NCI-H1417 treated with DMSO at 0.1 percent for 48 hours (cell line): ENCODE measurements at places on chromosomes 6 and 20.

DNA sequence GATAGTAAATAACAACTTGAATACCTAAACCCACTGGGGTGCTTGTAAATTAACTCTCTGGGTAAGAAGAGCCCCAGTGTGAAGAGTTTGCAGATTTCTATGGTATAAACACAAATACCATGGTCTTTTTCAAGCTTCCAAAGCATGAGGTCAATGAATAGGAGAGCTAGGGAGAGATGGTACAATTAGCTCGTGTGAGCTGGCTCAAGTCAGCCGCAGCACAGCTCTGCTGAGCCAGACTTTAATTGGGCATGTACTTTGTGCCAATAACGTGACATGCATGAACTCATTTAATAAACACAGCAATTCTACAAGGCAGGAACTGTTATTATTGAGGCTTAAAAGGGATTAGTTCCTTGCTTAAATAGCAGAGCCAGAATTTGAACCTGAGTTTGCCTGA is 684.2 kb downstream of the KIF16B start:
- DNase-seq: no peak

- no peak for DNase-seq
These were observed 10.3 kb upstream of the CAPN11 start for GRCh38 chr6:44148306-44148705.

GRCh38 chr6:42118162-42119001 is 24.0 kb downstream of the C6orf132 start:
- no peak for DNase-seq

GRCh38 chr20:5729348-5729747 is 20.9 kb upstream of the SHLD1 start:
- no peak for DNase-seq

DNA sequence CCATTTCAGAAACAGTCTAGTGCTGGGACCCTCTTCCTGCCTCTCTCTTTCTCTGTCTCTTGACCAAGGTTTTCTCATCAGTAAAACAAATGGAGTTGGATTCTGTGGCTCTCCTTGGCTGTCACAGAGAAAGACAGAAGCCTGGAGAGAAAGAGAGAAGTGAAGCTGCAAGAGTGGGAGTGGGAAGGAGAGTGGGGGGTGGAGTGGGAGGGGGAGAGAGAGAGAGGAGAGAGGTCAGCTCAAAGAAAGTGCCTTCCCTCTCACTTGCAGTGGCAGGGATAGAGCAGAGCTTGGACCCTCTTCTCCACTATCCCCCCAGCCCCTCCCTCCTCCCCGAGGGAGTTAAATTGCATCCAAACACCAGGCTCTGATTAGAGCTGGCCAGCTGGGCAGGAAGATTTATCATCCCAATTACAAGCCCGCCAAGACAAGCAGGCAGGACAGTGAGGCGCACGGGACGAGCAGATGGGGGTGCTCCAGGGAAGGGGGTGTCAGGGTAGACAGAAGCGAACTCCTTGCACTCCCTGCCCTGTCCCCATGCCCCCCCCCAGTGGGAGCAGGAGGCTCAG is 74.3 kb downstream of the CD40 start:
- no peak for DNase-seq

GRCh38 chr20:51010043-51010365 is 12.9 kb downstream of the KCNG1 start:
- DNase-seq: no peak

- no peak for DNase-seq
These were observed 1.4 kb upstream of the HIVEP1 start for GRCh38 chr6:12010635-12011275.

DNA sequence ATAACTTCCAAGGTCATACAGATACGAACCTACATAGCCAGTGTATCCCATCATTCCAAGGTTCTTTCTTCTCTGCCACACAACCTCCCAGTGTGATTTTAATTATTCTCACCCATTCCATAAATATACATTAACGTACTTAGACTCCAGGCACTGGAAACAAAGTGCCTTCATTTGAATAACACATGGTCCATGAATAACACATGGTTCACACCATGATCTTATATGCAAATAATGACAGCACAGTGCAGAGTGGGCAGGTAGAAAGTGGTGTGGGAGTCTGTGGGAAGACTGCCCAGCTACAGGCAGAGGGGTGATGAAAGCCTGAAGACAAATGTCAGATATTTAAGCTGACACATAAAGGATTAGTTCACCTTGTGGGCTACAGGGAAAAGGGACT is 425.2 kb downstream of the HACE1 start:
- no peak for DNase-seq

DNA sequence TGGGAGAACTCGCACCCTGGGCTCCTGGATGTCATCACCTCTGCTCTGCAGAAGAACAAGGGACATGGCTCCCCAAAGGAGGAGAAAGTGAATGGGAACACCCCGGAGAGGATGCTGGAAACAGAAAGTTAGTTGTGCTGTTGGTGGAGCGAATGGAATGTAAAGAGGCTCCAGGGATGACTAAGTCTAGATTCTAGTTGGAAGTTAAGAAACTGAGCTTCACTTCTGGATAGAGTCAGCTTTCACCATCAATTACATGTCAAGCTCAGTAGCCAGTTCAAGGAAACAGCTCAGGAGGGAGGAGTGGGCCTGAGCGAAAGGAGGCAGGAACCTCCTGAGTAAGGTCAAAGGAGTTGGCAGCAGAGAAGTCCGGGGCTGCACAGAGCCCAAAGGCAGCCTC is 132.1 kb upstream of the ARID1B start:
- DNase-seq: no peak

- DNase-seq: no peak
These were observed 13.9 kb upstream of the OCSTAMP start for GRCh38 chr20:46564241-46564957.

DNA sequence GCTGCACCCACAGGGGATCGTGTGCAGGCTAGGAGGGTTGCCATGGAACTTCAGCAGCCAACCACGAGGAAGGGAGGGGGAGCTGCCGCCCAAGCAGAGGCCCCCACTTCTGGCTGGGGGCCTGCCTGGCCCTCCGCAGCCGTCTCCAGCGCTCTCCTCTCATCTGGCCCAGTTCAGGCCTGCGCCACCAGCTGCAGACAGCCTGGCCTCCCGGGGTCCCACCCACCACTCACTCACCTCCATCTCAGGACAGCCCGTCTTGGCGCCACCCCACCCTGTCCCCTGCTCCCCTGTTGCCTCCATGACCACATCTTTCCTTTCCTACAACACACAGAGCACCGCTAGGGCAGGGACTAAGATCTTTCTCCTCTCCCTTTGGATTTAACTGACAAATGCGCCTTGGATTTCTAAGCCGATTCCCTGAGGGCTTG is 98.7 kb downstream of the ANKRD60 start:
- DNase-seq: no peak

- no peak for DNase-seq
These were observed 98.3 kb downstream of the SLC22A23 start for GRCh38 chr6:3358413-3359100.

DNA sequence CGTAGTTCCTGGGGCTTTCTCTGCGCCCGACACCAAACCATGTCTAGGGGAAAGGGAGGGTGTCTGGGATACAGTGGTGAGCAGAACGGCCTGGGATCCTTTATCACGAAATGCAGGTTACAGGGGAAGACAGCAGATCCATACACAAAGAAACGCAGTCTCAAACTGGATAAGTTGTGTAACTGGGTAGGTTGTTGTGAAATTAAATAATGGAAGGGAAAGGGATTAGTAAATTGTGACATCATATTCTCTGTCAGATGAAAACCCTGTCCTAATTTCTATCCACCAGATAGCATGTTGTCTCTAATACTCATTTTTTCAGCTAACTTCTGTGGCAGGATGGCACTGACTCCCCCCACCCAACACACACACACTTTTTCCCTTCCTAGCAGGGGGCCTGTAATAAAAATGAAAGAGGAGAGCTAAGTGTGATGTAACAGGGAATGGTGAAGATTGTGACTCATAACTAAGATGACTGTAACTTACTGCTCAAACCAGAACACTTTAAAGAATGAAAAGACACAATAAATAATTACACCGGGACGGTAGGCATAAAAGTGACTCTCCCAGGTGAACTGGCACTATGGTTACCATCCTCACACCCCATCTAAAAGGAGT is 769 bp upstream of the TRPC4AP start:
- DNase-seq: no peak

GRCh38 chr6:148831531-148831930 is 84.7 kb downstream of the UST start:
- DNase-seq: no peak

GRCh38 chr6:42378536-42378935 is 73.2 kb downstream of the TRERF1 start:
- DNase-seq: no peak

DNA sequence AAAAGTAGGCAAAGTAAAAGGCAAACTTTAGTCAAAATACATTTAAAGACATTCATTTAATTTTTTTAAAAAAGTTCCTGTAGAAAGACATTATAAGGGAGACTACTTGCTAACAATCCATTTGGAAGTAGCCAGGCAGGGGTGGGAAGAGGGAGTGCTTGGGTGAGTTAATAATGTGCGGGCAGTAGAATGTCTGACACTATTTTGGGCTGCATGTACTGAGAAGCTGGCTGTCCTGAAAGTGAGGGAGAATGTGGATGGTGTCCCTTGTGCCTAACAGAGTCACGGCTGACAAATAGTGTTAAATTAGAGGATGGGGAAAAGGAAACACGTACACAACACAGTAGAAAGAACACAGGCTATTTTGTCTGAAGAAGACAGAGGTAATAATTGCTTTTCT is 142.5 kb downstream of the LCA5 start:
- no peak for DNase-seq

- DNase-seq: no peak
These were observed 449.7 kb downstream of the CDC5L start for GRCh38 chr6:44837255-44837654.

DNA sequence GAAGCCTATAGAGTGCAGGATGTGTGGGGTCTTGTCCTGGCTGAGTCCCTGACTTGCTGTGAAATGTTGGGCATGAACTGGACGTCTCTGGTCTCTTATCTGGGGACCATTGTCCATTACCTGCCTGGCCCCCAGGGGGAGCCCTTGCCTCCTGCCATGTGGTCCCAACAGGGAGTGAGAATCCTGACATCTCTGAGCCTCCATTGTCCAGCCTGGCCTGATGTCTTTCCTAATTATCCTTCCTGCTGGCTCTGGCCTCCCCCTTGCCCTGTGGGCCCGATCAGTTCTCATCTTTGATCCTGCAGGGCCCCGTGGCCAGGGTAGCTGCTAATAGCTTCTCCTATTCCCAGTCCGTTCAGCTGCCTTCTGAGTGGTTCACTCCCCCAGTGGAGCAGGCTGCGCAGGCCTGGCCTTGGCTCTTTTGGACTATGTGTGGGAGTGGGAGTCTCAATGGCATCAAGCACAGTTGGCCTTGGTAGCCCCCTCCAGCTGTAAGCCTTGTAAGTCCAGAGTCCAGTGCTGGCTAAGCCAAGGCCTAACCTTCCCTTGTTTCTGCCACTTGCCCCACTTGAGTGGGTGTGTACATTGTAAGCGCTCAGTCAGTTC is 77.9 kb upstream of the RALY start:
- DNase-seq: no peak

DNA sequence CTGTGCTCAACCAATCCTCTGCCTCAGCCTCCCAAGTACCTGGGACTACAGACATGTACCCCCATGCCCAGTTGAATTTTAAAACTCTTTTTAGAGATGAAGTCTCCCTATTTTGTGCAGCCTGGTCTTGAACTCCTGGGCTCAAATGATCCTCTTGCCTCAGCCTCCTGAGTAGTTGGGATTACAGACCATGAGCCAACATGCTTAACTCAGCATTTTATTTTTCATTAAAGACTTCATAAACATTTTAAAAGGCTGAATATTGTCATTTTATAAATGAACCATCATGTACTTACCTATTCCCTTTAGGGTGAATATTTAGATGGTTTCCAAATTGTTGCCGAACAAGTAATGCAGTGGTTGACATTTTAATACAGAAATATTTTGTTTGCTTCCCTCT is 16.5 kb upstream of the IFNGR1 start:
- DNase-seq: no peak

- no peak for DNase-seq
These were observed 78.6 kb downstream of the HIVEP1 start for GRCh38 chr6:12090714-12091113.

DNA sequence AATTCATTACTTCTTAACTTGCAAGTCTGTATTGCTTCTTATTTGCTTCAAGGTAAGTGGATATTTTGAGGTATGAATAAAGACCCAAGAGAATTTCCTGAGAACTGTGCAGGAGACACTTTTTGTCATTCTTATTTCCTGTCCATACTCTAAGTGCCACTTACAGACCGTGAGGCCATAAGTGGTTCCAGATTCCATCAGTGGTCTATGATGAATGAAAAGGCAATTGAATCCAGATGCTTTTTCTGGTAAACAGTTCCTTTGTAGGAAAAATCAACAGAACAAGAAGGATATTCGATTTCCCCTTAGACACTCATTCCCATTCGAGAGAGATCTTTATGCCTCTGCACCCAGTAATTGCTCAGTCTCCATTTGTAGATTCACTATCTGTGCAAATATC is 58.3 kb upstream of the PDE10A start:
- no peak for DNase-seq

GRCh38 chr6:129733290-129733689 is 23.3 kb upstream of the ARHGAP18 start:
- no peak for DNase-seq

- no peak for DNase-seq
These were observed 125.0 kb upstream of the LAMP5 start for GRCh38 chr20:9389346-9389745.

GRCh38 chr6:152642578-152643375 is 5.6 kb upstream of the SYNE1 start:
- no peak for DNase-seq
